H1 (cell line): ENCODE measurements at places on chromosomes 5 and 9. TPM values are rescaled to one million over a fixed set of nuclear protein-coding genes. Genes with fewer than 3 reads are reported as not detected.

The SPAAR gene
- total RNA-seq, result not detected in 2 replicates

The BTNL9 gene
- 0.65 and 0.89 TPM in 2 replicates for total RNA-seq

The CDH10 gene
- total RNA-seq, result not detected in 2 replicates

The HAVCR1 gene
- total RNA-seq, result not detected in 2 replicates

The NFIB gene
- 11.6 and 13.1 TPM in 2 replicates for total RNA-seq

The ECM2 gene
- not detected in 2 replicates for total RNA-seq

The PROB1 gene
- total RNA-seq, result 3.1 and 3.3 TPM in 2 replicates

The PCDHGA12 gene
- 1.0 and 1.3 TPM in 2 replicates for total RNA-seq

The LPAR1 gene
- total RNA-seq, result 3.4 and 3.8 TPM in 2 replicates

The SPATA31A6 gene
- total RNA-seq, result not detected in 2 replicates

DNA sequence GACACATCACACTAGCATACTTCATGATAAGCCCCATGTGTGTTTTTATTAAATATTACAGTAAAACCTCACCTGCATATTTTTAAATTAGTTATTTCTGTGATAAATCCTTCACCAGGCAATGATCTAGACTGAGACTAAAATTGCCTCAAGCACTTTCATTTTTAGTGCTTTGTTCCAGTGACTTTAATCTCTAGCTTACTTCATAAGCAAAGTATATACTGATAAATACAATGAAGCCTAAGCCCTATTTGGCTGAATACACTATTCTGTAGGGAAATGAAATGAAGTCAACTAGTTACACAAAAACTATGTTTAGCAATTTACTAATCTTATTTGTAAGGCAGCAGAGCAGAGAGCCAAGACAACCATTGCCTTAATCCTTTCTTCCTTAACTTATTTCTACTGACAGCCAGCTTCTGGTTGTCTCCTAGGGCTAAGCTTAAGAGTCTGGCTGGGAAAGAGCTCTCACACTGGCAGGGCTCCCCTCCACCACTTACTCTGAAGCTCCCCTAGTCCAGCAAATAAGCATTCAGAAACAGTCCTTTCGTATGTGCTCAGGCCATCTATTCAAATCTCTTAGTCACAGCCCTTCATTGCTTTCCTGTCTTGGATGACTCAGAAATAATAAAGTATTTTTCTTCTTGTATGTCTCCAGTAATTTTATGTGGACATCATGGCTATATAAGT, 31.4 kb upstream of the MTAP start:
- H3K4me3 ChIP-seq, result no peak overlapping the region
- no peaks in the 10 kb centered on the region for H3K36me3 ChIP-seq
- no peaks in the 10 kb centered on the region for H3K4me1 ChIP-seq
- H3K27me3 ChIP-seq, result no peaks in the 10 kb centered on the region; the same call in 1 of the 2 replicates

DNA sequence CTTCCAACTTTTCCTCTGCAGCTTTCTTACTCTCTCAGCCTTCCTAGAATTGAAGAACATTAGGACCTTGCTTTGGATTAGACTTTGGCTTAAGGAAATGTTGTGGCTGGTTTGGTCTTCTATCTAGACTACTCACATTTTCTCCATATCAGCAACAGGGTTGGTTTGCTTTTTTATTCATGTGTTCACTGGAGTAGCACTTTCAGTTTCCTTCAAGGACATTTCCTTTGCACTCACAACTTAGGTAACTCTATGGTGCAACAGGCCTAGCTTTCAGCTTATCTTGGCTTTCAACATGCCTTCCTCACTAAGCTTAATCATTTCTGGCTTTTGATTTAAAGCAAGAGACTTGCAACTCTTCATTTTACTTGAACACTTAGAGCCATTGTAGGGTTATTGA, 153.1 kb downstream of the CCDC192 start:
- no peak for DNase-seq
- no peaks in the 10 kb centered on the region for H3K4me1 ChIP-seq
- no peak overlapping the region for H3K4me3 ChIP-seq
- H3K27me3 ChIP-seq, result no peaks in the 10 kb centered on the region

DNA sequence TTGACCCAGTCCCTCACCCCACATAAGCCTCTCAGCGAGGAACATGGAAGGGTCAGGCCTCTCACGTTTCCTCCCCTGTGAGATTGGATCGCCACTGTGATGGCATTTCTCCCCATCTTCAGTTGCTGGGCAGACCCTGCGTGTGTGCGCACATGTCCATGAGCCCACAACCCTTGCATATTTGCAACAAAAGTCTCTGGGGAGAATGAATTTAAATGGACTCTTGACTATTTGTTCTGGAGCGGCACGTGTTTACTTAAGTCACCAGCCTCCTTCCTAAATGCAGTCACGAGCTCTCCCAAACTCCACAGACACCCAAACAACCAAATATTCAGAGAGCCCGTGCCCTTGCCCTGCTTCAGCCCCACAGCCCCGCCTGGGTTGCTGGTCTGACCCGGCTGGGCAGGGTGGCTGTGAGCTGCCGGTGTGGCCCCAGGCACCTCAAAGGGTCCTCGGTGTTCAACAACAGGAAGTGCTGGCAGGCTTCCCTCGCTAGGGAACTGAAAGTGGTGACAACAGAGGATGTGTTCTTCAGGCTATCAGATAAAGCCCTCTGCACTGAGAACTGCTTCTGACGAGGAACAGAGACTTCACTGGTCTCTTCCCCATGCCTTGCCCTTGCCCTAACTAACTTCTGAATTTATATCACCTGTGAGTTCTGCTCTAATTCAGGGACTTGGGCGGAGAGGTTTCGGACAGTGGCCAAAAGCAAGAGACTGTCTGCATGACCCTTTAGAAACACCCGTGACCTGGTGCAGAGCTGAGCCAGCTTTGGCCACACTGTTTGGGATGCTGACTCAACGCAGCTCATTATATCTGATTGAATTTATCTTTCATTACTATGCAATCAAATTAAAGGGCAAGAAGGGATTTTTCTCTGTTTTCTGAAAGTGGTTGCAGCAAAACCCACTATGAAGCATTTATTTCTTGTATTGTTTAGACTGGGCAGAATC, 19.2 kb upstream of the CD180 start:
- DNase-seq, result no peak
- H3K36me3 ChIP-seq, result no peaks in the 10 kb centered on the region
- H3K27ac ChIP-seq, result no peak overlapping the region
- H3K4me1 ChIP-seq, result no peaks in the 10 kb centered on the region
- H3K27me3 ChIP-seq, result no peaks in the 10 kb centered on the region
- H3K4me3 ChIP-seq, result no peak overlapping the region

- H3K27me3 ChIP-seq, result no peaks in the 10 kb centered on the region
- H3K36me3 ChIP-seq, result peaks cover 37% of the 10 kb centered on the region
- no peaks in the 10 kb centered on the region for H3K4me1 ChIP-seq
- no peak overlapping the region for H3K27ac ChIP-seq
- no peak for DNase-seq
These were observed 9.6 kb upstream of the TOR4A start for GRCh38 chr9:137267933-137268355.

DNA sequence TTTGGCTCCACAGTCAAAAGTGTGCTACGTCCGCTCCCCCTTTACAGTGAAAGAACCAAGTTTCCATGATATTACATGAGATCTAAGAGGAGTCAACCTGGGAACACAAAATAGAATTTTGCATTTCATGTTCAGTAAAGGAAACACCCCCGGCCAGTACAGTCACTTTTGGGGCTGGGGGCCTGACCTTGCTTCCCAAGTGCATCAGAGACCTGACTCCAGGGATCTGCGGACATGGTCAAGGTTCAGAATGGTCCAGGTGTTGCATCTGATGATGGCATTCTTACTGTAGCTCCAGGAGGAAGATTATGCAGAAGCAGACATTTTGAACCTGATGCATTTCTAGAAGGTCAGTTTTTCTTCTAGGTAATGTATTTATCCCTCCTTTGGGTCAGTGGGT, 39.8 kb downstream of the AK8 start:
- no peaks in the 10 kb centered on the region for H3K4me1 ChIP-seq
- H3K36me3 ChIP-seq, result no peaks in the 10 kb centered on the region
- no peak overlapping the region for H3K27ac ChIP-seq
- no peaks in the 10 kb centered on the region for H3K27me3 ChIP-seq
- no peak overlapping the region for H3K4me3 ChIP-seq

GRCh38 chr9:126628969-126629674, 15.4 kb downstream of the LMX1B start:
- DNase-seq, result no peak
- no peaks in the 10 kb centered on the region for H3K36me3 ChIP-seq
- H3K27me3 ChIP-seq, result peaks cover 88% of the 10 kb centered on the region
- no peak overlapping the region for H3K27ac ChIP-seq
- H3K4me3 ChIP-seq, result no peak overlapping the region

DNA sequence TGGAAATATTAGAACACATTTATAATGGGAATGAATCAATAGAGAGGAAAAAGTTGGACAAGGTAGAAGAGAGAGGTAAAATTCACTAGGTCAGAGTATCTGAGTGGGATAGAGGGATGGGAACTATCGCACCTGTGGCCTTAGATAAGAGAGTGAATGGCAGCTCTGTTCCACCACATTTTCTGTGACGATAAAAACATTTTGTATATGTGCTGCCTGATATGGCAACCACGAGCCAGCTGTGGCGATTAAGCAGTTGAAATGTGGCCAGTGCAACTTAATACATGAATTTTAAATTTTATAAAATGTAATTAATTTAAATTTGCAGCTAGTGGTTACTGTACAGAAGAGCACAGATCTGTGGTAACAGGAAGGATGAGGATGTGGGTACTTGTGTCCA, 46.7 kb downstream of the ZNF354A start:
- H3K27ac ChIP-seq, result no peak overlapping the region
- H3K4me1 ChIP-seq, result no peaks in the 10 kb centered on the region
- DNase-seq, result no peak
- no peaks in the 10 kb centered on the region for H3K36me3 ChIP-seq

DNA sequence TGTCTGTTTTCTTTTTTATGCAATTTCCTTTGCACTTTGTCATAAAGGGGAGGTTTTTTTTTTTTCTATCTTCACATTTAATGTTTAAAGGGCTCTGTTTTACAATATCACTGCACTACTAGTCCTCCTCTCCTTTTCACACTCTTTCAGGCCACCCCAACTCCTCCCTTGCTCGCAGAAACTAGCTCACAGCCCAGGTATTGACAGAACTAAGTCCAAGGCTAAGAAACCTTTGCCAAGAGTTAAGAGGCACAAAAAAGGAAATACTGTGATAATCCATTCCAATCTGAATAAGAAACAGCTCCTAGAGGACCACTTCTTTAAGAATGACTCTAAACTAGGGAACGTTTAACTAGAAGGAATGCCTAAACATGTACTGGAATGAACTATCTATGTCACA, 1.1 kb upstream of the FGF10 start:
- peaks cover 2% of the 10 kb centered on the region for H3K4me1 ChIP-seq
- no peaks in the 10 kb centered on the region for H3K36me3 ChIP-seq
- peaks cover 27% of the 10 kb centered on the region for H3K27me3 ChIP-seq
- H3K27ac ChIP-seq, result no peak overlapping the region
- no peak for DNase-seq
- H3K4me3 ChIP-seq, result peak overlapping the region; percentile 72

DNA sequence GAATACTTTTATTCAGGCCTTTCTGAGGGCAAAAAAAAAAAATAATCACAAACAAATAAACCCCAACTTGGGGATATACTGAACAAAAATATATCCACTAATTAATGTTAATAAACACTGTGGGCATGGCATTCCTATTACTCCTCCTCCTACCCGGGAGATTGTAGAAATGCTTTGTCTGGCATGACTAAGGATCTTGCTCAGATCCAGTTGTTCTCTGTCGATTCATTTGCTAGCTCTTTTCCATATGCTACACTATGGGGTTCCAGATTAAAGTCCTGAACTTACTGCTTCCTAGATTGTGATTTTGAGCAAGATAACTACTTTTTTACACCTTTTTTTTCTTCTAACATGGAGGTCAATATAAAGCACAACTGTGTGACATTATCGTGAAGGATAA, 102.2 kb upstream of the PRR16 start:
- H3K27ac ChIP-seq, result no peak overlapping the region
- no peak overlapping the region for H3K4me3 ChIP-seq
- no peak for DNase-seq
- H3K27me3 ChIP-seq, result no peaks in the 10 kb centered on the region
- no peaks in the 10 kb centered on the region for H3K4me1 ChIP-seq

GRCh38 chr5:79617539-79617938, 5.3 kb downstream of the TENT2 start:
- no peak overlapping the region for H3K27ac ChIP-seq
- H3K27me3 ChIP-seq, result peaks cover 1% of the 10 kb centered on the region
- no peaks in the 10 kb centered on the region for H3K4me1 ChIP-seq

- no peak overlapping the region for H3K27ac ChIP-seq
- H3K4me3 ChIP-seq, result no peak overlapping the region
- peaks cover 3% of the 10 kb centered on the region; the same call in 1 of the 2 replicates for H3K36me3 ChIP-seq
These were observed 39.9 kb downstream of the MVB12B start for GRCh38 chr9:126366366-126367011.

DNA sequence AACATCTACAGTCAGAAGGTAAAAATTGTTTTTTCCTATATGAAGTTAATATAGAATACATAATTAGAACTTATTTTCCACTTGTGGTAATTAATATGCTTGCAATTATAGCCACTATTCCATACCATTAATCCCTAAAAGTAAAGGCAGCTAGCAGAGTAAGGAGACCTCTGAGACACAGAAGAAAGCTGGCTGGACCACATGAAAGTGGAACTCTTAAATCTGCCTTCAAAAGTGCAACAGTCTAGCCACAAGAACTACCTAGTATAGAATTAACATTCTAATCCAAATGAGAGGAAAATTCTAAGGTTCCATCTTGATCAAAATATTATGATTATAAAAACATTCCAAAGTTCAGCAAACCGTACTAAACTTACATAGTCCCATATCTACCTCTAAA, 37.6 kb downstream of the ARL15 start:
- no peaks in the 10 kb centered on the region for H3K36me3 ChIP-seq
- H3K27ac ChIP-seq, result no peak overlapping the region
- no peaks in the 10 kb centered on the region for H3K4me1 ChIP-seq
- H3K27me3 ChIP-seq, result no peaks in the 10 kb centered on the region
- no peak overlapping the region for H3K4me3 ChIP-seq
- no peak for DNase-seq
